ENCODE measurements at places on chromosomes 16 and 17.

GRCh38 chr16:77993111-77993985, 29.0 kb upstream of the CLEC3A start:
- DNase-seq: no peak

- DNase-seq: no peak
These were observed 74.1 kb downstream of the SNX11 start for GRCh38 chr17:48181653-48182052.

DNA sequence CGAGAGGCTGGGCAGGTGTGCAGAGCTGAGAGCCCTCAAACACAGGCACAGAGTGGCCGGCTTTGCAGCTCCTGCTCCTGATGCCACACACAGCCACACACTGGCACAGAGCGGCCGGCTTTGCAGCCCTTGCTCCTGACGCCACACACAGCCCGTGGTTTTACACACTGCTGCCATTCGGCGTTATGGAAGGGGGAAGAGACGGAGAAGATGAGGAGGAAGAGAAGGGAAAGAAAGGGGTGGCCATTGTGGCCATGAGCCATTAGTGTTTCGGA, 26.8 kb downstream of the WSCD1 start:
- no peak for DNase-seq

DNA sequence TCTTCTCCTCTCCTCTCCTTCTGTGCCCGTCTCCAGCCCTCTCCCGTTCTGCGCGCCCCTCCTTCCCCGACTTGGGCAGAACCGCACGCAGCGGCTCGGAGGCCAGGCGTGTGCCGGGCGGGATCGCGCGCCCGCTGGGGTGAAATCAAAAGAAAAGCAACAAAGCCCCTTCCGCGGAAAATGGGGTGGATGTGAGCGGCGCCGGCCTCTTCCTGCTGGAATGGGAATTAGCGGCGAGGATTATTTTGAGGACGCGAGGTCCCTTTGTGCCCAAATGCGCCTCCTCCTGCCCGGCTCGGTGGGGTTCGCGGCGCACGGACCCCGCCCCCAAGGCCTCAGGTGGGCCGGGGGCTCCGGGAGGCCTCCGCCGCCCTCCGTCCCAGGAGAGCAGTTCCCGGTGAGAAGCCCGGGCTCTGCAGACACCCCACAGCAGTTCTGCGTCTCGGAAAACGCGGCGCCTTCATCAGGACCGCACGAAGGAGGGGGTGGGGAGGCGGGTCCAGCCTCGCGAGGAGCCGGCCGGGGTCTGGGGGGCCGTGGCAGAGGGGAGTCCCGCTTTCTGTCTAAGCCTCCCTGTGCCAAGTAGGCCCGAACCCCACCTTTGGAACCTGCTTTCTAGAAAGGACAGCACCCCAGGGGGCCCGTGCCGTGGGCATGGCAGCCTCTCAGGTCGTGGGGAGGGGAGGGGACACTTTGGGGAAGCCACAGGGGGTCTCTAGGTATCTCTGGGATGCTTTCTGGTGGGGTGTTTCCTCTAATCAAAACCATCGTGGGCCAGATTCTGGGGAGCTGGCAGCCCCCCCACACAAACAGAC, 91.0 kb upstream of the CBX4 start:
- DNase-seq: no peak

GRCh38 chr16:25966172-25967097, 274.7 kb downstream of the HS3ST4 start:
- DNase-seq: no peak

- peak; percentile 38 for DNase-seq
These were observed 26.2 kb upstream of the PIK3R5 start for GRCh38 chr17:8991514-8992285.

DNA sequence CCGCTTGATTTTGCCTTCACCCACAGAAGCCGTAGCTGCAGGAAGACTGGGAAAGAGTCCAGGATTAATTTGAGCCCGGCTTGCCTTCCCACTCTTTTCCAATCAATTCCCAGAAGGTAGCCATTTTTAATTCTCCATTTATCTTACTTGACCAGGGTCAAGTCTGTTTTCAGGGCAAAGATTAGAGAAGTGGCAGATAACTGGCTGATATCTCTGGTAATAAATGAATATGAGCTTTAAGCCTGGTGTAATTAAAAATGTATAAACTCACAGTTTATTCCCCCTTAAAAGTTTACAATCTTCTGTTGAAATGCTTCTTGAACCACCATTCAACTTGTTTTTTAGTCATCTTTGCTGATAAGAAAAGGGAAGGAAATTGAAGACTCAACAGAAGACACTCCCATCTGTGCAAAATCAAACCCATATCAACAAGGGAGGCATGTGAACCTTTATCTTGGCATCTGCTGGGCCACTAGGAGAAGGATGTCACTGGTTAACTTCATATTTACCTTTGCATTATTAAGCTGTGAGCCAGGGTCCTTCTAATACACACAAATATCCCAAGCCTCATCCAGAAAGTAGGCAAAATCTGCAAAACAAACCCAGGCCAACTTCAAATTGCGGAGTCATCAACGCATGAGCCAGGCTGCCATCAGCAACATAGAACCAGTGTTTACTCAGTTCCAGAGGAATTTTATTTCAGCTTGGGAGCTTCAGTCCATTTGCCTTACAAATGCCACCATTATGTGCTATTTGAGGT, 314.6 kb upstream of the MAF start:
- no peak for DNase-seq

DNA sequence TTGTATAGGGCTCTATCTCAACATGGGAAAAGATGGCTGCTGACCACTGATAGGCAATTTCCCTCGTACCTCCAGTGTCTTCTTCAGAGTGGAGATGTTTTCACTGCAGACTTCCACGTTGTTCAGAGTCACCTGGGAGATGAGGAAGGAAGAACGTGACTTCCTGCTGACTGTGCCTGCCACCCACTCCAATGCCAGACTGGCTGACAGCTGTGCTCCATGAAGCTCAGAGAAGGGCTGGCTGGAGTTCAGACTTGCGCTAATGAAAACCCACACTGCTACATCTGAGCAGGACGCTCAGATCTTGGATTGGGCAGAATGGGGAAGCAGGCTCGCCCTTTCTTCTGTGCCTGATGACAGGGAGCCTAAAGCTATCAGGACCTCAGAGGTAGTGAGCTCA, 33.1 kb downstream of the COG4 start:
- DNase-seq: no peak

DNA sequence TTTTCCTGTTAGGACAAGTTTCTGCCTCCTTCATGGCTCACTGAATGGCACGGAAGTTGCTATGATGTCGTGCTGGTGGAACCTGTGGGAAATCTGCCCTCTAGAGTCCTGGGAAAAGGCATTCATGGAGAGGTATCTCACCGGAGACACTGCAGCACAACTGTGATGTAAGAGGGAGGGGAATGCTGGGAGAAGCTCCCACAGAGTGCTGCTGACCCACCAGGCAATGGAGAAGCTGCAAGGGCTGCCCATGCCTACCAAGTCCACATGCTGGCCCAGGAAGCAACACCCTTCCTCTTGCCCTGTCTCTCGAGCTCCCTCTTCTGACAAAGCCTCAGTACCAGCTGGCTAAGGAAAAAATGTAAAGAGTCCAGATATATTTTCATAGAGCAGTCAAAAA, 45.2 kb upstream of the SLC5A11 start:
- DNase-seq: no peak

DNA sequence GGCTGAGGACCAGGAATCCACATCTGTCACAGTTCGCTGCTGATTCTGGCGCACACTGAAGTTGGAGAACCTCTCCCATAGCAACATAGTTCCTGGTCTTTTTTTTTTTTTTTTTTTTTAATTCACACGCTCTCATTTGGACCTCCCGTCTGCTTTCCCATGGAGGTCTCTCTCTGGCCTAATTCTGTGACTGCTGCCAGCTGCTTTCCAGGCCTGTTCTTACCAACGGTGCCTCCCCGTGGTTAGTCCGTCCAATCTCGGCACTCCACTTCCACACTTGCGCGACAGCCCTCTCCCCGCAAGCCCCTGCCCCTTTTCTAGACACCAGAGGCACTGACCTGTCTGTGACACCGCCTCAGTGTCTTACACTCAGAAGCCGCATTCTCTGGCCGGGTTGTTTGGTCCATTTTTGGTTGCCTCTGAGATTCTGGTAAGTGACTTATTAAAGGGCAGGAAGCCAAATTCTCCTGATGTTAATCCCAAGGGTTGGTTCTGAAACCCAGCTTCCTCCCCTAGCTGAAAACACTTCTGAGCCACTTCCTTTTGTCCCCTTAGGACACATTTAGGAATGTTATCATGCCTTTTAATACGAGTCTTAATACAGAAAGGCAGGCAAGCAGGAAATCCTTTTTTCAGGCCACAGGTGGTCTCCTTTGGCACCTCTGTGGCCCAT, 1.1 kb upstream of the AKTIP start:
- DNase-seq: no peak

- DNase-seq: no peak
These were observed 1.6 kb downstream of the ELMO3 start for GRCh38 chr16:67200491-67200890.

DNA sequence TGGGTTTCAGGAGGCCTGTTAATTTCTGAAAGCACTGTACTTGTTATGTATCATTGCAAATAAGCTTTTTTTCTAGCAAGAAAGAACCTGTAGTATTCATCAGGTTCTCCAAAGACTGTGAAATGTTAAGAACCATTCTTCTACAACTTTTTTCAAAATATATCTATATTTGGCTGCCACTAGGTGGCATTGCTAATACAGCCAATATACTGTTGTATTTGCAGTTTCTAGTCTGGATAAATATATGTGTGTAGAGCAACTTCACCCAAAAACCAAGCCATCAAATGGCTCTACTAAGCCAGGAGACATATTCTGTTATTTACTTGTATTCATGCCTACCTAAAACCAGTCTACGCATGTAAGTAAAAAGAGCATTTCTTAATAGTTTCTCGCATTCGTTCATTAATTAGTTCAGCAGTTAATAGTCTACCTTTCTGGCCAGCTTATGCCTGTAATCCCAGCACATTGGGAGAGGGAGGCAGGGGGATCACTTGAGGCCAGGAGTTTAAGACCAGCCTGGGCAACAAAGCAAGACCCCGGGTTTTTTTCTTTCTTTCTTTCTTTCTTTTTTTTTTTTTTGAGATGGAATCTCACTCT, 39.5 kb downstream of the VMP1 start:
- no peak for DNase-seq

GRCh38 chr16:76445815-76446214, 168.6 kb downstream of the CNTNAP4 start:
- no peak for DNase-seq

DNA sequence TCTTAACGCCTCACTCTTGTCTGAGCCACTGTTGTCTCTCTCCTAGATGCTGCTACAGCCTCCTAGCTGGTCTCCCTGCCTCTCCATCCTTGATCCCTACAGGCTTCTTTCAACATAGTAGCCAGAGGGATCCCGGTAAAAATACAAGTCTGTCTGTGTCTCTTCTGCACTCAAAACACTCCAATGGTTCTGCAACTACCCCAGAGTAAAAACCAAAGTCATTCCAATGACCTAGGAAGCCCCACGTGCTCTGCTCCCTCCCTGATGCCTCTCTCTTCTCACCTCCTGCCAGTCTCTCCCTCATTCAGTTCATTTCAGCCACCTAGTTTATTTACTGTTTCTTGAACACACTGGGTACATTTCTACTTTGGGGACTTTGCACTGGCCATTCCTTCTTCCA, 135.2 kb downstream of the NPIPB5 start:
- no peak for DNase-seq

GRCh38 chr17:81252326-81252986, 13.3 kb downstream of the NDUFAF8 start:
- no peak for DNase-seq

- DNase-seq: no peak
These were observed 870 bp upstream of the CTRB2 start for GRCh38 chr16:75207831-75208230.

DNA sequence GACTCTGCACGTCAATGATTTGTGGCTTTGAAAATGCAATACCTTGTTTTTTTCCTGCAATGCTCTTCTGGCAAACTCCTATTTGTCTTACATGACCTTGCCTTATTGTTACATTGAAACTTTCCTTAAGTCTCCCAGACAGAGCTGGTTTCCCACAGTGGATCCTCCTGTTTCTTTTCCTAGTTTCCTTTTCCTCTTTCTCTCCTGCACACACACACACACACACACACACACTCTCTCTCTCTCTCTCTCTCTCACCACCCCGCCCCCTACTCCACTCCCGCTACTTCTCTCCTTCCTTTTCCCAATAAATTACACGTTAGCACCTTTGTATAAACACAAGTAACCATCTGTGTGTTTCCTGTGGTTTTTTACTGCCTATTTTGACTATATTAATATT, 2.3 kb downstream of the ORC6 start:
- no peak for DNase-seq

DNA sequence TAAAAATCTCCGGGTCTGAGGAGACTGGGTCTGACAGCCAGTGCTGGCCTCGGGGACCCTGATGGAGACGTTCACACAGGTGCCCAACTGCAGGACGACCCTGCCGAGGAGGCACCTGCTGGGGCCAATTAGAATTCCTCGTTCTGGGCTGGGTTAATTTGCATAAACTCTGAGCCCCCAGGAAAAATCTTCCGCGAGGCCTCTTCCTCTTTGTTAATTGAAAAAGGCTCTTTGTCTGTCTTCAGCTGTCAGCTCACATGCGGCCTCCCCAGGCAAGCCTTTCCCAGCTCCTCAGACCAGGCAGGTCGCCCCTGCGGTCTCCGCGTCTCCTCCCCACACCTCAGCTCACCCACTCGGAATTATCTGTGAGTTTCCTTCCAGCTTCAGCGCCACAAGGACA, 400.2 kb downstream of the SEC14L1 start:
- DNase-seq: no peak

DNA sequence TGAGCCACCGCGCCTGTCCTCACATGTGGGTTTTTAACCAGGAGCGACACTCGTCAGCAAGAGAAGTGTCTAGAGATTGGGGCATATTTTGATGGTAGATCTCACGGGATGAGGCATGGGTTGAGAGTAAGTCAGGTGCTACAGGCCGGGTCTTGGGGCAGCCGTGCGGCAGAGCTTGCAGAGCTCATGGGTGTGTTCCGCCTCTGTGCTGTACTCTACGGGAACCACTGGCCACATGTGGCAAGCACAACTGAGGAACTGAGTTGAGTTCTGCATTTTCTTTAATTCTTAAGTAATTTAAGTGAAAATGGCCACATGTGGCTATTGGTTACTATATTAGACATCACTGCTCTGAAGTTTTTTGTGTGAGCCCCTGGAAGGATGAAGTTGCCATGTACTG, 9.6 kb downstream of the CLUAP1 start:
- no peak for DNase-seq

- DNase-seq: no peak
These were observed 5.6 kb downstream of the RCVRN start for GRCh38 chr17:9899280-9900043.

DNA sequence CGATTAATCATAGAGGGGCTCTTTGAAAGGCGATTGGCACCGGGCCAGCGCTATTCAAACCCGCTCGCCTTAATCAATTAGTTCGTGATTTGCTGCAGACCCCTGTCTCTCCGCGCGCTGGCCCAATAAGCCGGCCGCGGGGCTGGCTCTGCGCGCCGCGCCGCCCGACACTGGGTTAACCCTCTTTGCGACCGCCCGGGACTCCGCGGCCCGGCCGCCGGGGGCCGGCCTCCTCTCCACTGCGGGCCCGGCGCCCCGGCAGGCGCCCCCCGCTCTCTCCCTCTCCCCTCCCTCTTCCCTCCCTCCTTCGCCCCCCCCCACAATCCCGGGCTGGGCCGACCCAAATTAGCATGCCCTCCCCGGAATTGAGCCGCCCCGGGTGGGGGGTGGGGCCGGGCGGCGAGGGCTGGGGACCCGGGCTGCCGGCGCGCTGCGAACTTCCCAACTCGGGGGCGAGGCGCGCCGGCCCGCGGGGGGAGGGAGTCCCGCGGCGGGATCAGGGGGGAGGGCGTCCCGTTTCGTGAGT, 428 bp upstream of the SALL1 start:
- DNase-seq: no peak

- DNase-seq: no peak
These were observed 1.8 kb downstream of the SLC12A4 start for GRCh38 chr16:67966549-67967182.

Data from activated CD8-positive, alpha-beta memory T cell treated with anti-CD3 and anti-CD28 coated beads for 4 hours (primary cell).